ENCODE measurements at places on chromosomes 1 and 21.

GRCh38 chr1:7120863-7121621 lies 335.8 kb downstream of the CAMTA1 start:
- DNase-seq, result no peak

GRCh38 chr21:38314558-38314957 lies 57.8 kb downstream of the KCNJ15 start:
- DNase-seq, result no peak

DNA sequence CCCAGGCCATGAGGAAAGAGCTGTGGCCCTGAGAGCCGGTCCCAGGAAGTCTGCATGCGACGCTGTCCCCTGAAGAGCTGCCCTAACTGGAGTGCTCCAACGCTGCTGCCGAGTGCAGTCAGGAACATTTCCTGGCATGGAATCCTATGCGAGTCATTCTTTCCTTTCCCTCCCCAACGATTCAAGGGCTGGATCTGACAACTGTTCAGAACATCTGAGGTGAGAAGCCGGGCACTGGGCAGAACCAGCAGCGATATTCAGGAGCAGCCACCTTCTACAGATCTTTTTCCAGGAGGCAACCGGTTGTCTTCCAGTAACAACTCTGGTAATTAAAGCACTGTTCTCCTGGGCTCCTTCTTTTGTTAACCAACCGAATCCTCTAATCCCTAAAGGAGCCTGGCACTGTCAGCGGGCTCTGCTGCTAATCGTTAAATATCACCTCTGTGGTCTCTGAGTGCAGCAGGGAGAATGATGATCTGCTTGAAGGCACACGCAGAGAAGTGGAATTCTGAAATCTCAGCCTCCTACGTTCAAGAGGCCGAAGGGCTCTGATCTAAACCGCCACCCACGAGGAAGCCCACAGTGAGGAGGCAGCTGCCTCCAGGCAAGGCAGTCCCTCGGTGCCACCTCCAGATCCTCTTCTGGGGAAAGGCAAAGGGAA lies 55.8 kb downstream of the SLC45A1 start:
- DNase-seq, result no peak

GRCh38 chr1:184820956-184821355 lies 66.3 kb upstream of the EDEM3 start:
- DNase-seq, result no peak

GRCh38 chr21:42939582-42940413 lies 14.4 kb upstream of the ERVH48-1 start:
- no peak for DNase-seq

DNA sequence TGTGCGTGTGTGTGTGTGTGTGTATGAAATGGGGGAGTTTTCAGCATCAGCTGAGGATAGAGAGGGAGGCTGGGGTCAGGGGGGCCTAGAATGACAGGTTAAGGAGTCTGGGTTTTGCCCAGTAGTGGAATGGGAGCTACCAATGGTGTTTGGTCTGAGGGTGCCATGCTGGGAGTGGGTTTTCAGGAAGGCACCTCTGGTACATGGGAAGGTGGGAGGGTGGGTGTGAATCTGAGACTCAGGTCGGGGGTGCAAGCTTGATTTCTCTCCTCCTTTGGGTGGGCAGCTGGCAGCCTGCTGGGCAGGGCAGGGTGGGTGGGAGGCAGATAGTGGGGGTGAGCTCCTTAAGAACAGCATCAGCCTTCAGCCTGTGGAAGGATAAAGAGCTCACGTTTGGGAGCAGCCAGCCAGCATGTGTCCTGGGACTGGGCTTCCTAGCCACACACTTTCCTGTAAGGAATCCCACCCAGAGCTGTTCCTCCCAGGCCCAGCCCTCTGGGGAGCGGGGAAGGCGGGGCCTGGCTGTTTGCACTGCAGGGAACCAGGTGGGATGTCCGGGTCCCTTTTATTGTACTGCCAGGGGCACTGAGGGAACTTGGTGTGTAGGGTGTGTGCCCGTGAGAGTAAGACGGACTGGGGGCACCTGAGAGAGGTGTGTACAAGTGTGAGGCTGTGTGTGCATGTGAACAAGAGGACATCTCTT lies 152.8 kb downstream of the FOXD2 start:
- no peak for DNase-seq

GRCh38 chr1:44696789-44697345 lies 22.4 kb downstream of the ARMH1 start:
- peak; percentile 40 for DNase-seq

- no peak for DNase-seq
Observed at GRCh38 chr1:184393962-184394361, 7.1 kb downstream of the C1orf21 start.

DNA sequence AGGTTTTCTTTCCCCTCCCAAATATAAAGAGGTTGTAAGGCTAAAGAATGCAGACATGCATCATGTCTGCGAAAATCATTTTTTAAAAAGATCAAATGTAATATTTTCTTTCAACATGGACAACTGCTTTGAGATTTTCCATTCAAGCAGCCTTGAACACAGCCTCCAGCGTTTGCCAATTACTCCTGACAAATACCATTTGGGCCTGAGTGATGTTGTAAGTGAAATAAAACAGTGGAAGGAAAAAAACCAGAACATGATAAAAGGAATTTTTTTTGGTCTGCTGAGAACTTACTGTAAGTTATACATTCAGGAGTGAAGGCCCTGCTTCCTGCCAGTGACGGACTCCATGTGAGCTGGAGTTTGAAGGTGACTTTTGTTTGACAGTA lies 37.2 kb downstream of the SETD4 start:
- no peak for DNase-seq

GRCh38 chr1:165240492-165240891 lies 116.0 kb downstream of the LMX1A start:
- no peak for DNase-seq

DNA sequence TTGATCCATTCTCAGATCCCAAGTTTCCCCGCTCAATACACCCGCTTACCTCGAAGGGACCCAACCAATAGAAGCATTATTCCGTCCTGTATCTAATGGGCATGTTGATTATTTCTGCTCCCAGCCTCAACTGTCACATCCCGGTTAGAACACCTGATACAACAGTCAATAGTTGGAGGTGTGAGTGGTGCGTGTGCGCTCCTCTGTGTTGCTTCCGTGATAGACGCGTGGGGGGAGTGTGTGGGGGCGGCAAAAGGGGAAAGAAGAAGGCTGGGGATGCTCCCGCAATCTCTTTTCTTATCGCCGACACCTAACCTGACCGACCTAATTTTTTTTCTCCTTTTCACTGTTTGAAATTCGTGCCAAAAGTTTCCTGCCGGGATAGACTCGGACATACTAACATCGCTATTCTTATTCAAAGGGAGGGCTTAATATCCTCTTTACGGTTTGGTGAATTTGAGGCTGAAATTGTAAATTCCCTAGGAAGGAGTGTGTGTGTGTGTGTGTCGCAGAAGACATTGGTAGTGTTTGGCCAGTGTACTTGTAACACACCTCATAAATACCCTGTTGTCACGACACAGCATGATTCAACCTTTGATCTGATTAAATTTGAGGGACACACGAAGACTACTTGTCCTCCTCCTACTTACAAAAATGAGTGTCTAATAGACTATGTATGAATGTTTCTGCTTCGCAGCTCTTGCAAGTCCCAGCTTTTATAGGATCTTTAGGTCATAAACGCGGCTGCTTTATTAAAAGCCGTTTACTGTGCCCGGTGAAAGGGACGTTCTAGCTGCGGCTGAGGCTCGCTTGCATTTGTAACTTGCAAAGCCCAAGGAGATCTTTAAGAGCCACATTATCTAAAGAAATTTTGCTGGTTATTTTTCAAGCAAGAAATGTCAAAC lies 1.5 kb upstream of the PROX1 start:
- no peak for DNase-seq

DNA sequence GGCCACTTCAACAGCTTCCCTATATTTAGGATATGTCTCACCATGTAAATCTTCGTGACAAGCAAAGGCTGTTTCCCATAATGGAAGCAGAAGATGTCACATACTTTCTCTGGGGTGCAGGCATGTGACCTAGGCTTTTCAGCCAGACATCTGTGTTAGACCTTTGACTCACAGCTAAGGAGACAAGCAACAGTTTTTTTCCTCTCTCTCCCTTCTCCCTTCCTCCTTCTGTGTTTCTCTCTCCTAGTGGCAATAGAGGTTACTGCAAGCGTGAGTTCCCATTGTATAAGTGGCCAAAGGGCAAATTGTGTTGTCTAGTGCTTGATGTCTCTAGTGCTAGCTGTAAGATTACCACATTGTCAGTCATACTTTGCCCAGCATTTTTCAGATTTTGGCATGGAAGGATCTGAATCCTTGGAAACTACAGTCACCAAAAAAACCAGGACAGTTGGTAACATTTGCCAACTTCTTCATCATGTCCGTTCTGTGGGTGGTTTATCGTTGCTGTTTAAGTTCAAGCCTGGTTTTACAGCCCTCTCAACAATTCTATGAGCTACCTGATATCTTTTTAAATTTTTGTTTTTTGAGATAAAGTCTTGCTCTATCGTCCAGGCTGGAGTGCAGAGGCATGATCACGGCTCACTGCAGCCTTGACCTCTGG lies 44.4 kb upstream of the RABGAP1L start:
- DNase-seq, result peak; percentile 19

GRCh38 chr21:45941717-45942546 lies 39.6 kb upstream of the COL6A1 start:
- DNase-seq, result no peak

- no peak for DNase-seq
Observed at GRCh38 chr1:46757247-46757955, 38.5 kb upstream of the EFCAB14 start.

DNA sequence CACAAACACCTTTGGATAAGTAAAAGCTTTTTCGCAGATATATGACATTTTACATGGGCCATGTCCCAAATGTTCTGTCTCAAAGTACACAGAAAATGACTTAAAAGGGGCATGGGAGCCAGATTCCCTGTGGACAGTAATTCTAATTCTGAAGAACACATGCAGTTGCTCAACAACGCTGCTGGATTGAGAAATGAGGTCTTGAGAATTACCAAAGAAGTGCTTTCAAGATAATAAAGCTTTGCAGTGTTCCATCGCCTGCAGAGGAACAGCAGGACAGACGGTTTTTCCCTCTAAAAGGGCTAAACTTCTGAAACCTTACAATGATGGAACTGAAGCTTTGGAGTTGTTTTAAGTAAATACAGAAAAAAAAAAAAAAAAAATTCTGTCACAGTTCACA lies 55.3 kb upstream of the HSPA13 start:
- DNase-seq, result no peak

- no peak for DNase-seq
Observed at GRCh38 chr1:191498318-191498717, 659.9 kb upstream of the RGS18 start.

DNA sequence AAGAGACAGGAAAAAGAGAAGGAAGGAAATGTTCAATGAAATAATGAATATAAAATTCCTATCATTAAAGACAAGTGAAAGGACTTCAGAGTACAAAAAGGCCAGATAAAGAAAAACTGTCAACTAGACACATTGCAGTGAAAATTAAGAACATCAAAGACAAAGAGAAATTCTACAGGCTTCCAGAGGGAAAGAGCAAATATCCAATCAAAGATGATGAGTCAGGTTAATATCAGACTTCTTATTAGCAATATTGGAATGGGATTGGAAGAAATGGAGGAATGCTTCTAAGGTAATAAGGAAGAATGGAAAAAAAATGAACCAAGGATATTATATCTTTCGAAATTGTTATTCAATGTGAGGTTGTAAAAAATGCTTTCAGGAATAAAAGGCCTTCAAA lies 7.8 kb downstream of the PLA2G2A start:
- DNase-seq, result no peak

DNA sequence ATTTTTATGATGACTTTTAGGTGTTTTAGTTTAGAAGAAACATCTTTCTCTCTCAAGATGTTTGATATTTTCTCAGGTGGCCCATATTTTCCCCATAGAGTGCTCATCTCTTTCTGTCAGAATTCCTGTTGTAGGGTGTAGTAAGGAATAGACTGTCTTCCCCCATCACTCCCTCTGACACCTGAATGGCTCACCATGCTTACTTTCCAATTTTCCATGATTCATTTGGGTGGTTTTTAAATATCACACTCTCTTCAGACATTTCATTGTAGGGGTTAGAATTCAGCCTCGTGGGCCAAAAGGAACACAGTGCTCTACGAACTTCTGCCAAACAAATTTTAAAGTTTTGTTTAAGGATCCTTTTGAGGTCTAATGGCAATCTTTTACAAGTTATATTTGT lies 24.0 kb downstream of the GIPC2 start:
- DNase-seq, result no peak

- DNase-seq, result no peak
Observed at GRCh38 chr1:4165686-4166300, 265.7 kb upstream of the C1orf174 start.

- DNase-seq, result no peak
Observed at GRCh38 chr1:31624731-31625514, 7.4 kb downstream of the HCRTR1 start.

GRCh38 chr1:29523576-29523975 lies 287.3 kb downstream of the PTPRU start:
- DNase-seq, result no peak

- DNase-seq, result no peak
Observed at GRCh38 chr1:223001653-223002634, 141.1 kb downstream of the TLR5 start.

DNA sequence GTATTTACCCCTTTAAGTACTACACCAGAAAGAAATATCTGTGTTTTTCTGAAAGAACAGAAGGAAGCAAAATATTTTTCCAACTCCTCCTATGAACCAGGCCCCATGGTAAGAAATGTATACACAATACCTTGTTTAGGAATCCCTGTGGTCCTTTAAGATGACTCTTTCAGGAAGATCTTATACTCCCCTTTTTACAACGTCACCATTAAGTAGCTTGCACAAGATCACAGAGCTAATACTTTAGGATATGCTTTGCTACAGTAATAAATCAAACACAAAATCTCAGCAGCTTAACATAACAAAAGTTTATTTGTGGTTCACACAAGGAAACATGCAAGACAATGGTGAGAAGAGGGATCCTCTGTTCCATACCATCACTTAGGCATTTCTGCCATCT lies 8.8 kb upstream of the LAMB3 start:
- no peak for DNase-seq

DNA sequence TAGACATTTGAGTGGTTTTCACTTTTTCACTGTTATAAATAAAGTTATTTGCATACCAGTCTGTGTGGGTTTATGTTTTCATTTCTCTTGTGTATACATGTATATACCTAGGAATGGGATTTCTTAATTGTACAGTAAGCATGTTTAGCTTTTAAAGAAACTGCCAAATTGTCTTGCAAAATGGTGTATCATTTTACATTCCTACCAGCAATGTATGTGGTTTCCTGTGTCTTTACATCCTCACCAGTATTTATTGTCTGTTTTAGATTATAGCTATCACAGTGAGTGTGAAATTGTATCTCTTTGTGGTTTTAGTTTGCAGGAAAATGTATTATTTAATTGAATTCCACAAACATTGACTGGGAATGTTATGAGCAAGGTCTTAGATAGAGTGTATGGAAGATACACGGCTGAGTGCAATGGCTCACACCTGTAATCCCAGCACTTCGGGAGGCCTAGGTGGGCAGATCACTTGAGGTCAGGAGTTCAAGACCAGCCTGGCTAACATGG lies 57.3 kb downstream of the MACF1 start:
- no peak for DNase-seq
